GM23248 (cell line): ENCODE measurements at places on chromosomes 7 and 10. TPM values are rescaled to one million over a fixed set of nuclear protein-coding genes. Genes with fewer than 3 reads are reported as not detected.

GRCh38 chr7:47225387-47226131 lies 356.4 kb downstream of the TNS3 start:
- no peaks in the 10 kb centered on the region for H3K36me3 ChIP-seq
- peak; percentile 58 for DNase-seq
- H3K4me3 ChIP-seq = no peak overlapping the region
- peaks cover 33% of the 10 kb centered on the region for H3K4me1 ChIP-seq

GRCh38 chr7:143929224-143929920 lies 5.7 kb upstream of the OR2F2 start:
- peaks cover 28% of the 10 kb centered on the region for H3K4me1 ChIP-seq
- H3K27me3 ChIP-seq = no peaks in the 10 kb centered on the region
- peak; percentile 55 for DNase-seq
- no peak overlapping the region for H3K4me3 ChIP-seq
- H3K36me3 ChIP-seq = no peaks in the 10 kb centered on the region

- no peaks in the 10 kb centered on the region for H3K4me1 ChIP-seq
- no peak for DNase-seq
- H3K27ac ChIP-seq = no peak overlapping the region
- no peaks in the 10 kb centered on the region for H3K27me3 ChIP-seq
- no peaks in the 10 kb centered on the region for H3K36me3 ChIP-seq
- H3K4me3 ChIP-seq = no peak overlapping the region
Observed at GRCh38 chr10:1488970-1489548, 248.3 kb downstream of the ADARB2 start.

GRCh38 chr10:11894381-11895107 lies 71.4 kb downstream of the PROSER2 start:
- no peaks in the 10 kb centered on the region for H3K36me3 ChIP-seq
- no peak for DNase-seq
- H3K4me3 ChIP-seq = no peak overlapping the region
- no peak overlapping the region for H3K27ac ChIP-seq
- H3K27me3 ChIP-seq = no peaks in the 10 kb centered on the region

- peaks cover 1% of the 10 kb centered on the region; the same call in 1 of the 2 replicates for H3K4me1 ChIP-seq
- peak overlapping the region; percentile 83 for H3K4me3 ChIP-seq
- no peaks in the 10 kb centered on the region for H3K27me3 ChIP-seq
- no peak overlapping the region for H3K27ac ChIP-seq
- no peaks in the 10 kb centered on the region for H3K36me3 ChIP-seq
- DNase-seq = no peak
Observed at GRCh38 chr7:129824291-129825208, 128.2 kb downstream of the UBE2H start.

DNA sequence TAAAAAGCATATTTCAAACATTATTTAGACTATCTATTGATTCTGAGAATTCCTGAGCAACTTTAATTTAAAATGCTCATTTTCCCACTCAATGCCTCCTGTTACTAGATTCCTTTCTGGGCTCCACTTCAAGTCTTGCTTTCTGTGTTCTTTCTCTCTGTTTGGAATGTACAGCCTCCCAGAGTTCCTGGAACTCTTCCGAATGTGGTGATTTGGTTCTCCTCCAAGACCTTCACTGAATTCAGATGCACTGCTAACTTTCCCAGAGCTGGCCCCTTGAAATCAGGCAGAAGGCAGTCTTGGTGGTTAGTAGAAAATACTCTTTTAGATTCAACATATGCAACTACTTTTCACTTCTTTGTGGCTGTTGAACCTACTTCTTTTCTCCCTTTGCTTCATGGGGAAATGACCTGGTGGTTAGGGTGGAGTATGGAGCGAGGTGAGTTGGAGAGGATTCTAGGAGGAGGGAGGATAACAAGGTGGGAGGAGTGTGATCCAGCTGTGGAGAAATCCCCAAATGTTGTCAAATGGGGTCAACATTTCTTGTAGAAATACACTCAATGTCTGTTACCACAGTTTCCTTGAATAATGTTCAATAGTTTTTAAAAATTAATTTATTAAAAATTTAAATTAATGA lies 27.9 kb upstream of the CCDC7 start:
- H3K36me3 ChIP-seq = no peaks in the 10 kb centered on the region
- H3K27me3 ChIP-seq = no peaks in the 10 kb centered on the region
- peak overlapping the region; percentile 44 for H3K27ac ChIP-seq
- peak; percentile 77 for DNase-seq
- H3K4me1 ChIP-seq = peaks cover 22% of the 10 kb centered on the region

DNA sequence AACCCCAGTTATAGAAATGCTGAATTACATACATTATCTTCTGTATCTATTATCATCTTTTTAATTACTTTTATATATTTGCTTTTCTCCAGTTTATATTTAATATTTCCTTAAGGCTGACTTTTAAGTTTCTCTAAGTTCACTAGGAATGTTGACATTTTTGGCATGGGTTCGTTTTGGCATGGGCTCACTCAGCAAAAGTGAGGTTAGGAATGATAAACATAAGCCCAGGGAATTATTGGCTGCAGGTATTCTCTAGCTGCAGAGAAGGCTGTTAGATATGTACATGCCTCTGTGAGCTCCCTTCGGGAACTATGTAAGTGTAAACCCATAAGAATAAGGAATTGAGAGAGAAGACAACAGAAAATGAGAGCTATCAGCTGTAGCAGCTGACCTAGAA lies 63.6 kb upstream of the RAB18 start:
- no peak for DNase-seq
- H3K36me3 ChIP-seq = no peaks in the 10 kb centered on the region
- H3K4me3 ChIP-seq = no peak overlapping the region
- no peaks in the 10 kb centered on the region for H3K4me1 ChIP-seq
- no peaks in the 10 kb centered on the region for H3K27me3 ChIP-seq
- no peak overlapping the region for H3K27ac ChIP-seq

DNA sequence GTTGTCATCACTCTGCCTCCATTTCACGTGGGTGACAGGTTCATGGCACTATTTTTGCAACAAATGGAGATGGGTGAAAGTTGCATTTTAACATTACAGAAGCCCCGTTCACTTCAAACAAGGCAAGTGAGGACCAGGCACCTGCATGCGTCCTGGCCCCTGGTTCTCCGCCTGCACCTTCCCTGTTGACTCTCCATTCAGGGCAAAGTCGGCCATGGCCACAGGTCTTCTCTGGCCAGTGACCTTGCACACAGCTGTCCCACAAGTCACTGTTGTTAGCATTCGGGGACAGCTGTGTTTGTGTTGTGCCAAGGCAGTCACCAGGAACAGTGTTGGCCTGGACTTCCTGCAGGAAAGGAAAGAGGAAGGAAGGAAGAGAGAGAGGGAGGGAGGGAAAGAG lies 554.9 kb downstream of the TCERG1L start:
- H3K36me3 ChIP-seq = no peaks in the 10 kb centered on the region
- no peaks in the 10 kb centered on the region for H3K4me1 ChIP-seq
- no peak overlapping the region for H3K4me3 ChIP-seq
- H3K27ac ChIP-seq = no peak overlapping the region

- no peak overlapping the region for H3K27ac ChIP-seq
- H3K36me3 ChIP-seq = no peaks in the 10 kb centered on the region
- peak; percentile 3 for DNase-seq
- H3K4me1 ChIP-seq = no peaks in the 10 kb centered on the region
- H3K4me3 ChIP-seq = no peak overlapping the region
- no peaks in the 10 kb centered on the region for H3K27me3 ChIP-seq
Observed at GRCh38 chr7:104625956-104626355, 297.6 kb downstream of the LHFPL3 start.

The OPN4 gene
- total RNA-seq = not detected in 2 replicates

The NRP1 gene
- 134 and 152 TPM in 2 replicates for total RNA-seq

DNA sequence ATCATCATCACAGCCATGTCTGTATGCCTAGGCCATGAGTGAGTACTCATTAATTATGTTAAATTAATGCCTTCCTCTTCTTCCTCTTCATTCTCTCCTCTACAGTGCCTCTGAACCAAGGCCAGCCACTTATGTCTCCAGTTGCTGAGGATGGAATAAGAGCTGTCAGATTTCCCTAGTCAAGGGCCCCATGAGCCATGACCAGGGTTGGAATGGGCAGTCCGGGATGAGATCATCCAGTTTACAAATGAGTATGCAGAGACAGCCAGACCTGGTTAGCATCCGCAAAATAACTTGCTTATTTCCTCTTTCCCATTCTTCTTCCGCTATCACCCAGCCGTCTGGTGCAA lies 342.7 kb downstream of the GRID1 start:
- no peaks in the 10 kb centered on the region for H3K36me3 ChIP-seq
- no peak overlapping the region for H3K4me3 ChIP-seq
- no peaks in the 10 kb centered on the region for H3K27me3 ChIP-seq

The GNGT1 gene
- total RNA-seq = not detected in 2 replicates

DNA sequence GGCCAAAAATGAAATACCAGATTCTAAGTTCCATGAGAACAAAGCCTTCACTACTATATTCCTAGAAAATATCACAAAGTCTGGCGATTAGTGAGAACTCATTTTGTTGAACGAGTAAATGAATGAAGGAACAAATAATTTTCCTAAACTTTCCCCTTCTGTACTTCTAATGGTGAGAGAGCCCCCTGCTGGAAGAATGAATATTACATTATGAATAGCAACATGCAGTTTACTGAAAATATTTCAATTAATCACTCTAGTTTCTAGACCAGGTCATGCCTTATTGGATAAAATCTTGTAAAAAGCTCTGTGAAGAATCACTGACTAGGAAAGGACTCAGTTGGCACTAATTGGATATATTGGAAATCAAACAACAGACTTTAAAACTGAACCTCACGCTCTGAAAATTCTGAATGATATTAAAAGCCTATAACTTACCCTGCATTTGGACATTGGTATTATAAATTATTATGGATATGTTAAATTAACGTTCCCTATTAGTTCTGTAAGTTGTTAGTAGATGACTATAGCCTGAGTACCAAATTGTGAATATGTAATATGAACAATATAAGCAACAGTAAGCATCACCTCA lies 32.4 kb upstream of the MTPN start:
- no peak overlapping the region for H3K27ac ChIP-seq
- H3K36me3 ChIP-seq = no peaks in the 10 kb centered on the region
- H3K4me3 ChIP-seq = no peak overlapping the region

DNA sequence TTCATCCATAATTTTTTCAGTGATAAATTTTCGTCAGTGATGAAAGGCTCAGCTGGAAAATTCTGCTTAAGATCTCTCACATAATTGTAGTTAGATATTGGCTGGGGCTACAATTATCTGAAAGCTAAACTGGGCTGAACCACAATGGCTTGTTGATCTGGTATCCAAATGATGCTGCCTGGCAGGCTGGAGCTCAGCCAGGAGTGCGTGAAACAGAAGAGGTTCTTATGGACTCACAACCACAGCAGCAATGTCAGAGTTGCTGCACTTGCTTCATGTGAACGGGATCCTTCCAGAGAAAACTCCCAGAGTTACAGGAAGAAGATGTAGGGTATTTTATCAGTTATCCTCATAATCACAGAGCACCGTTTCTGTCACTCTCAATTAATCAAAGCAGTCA lies 533.2 kb upstream of the POM121L12 start:
- H3K27ac ChIP-seq = no peak overlapping the region
- no peaks in the 10 kb centered on the region for H3K4me1 ChIP-seq
- H3K36me3 ChIP-seq = no peaks in the 10 kb centered on the region
- no peak for DNase-seq
- no peaks in the 10 kb centered on the region for H3K27me3 ChIP-seq
- no peak overlapping the region for H3K4me3 ChIP-seq

DNA sequence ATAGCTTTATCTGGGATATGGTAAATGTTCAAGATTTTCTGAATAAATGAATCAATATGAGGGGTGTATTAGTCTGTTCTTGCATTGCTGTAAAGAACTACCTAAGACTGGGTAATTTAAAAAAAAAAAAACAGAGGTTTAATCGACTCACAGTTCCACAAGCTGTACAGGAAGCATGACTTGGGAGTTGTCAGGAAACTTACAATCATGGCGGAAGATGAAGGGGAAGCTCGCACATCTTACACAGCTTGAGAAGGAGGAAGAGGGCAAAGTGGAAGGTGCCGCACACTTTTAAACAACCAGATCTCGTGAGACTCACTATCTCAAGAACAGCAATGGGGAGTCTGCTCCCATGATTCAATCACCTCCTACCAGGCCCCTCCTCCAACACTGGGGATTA lies 32.5 kb upstream of the OTUD1 start:
- no peaks in the 10 kb centered on the region for H3K36me3 ChIP-seq
- DNase-seq = no peak
- no peak overlapping the region for H3K27ac ChIP-seq
- H3K27me3 ChIP-seq = no peaks in the 10 kb centered on the region
- H3K4me3 ChIP-seq = no peak overlapping the region
- H3K4me1 ChIP-seq = peaks cover 11% of the 10 kb centered on the region

The RNF32 gene
- 1.1 TPM in 2 replicates for total RNA-seq

GRCh38 chr10:102195296-102195870 lies 30.7 kb upstream of the ELOVL3 start:
- H3K36me3 ChIP-seq = no peaks in the 10 kb centered on the region
- H3K27ac ChIP-seq = no peak overlapping the region
- H3K4me1 ChIP-seq = no peaks in the 10 kb centered on the region
- peak; percentile 33 for DNase-seq
- no peaks in the 10 kb centered on the region for H3K27me3 ChIP-seq

GRCh38 chr7:102079140-102080018 lies 207.3 kb upstream of the SH2B2 start:
- no peaks in the 10 kb centered on the region for H3K4me1 ChIP-seq
- DNase-seq = no peak
- H3K27ac ChIP-seq = no peak overlapping the region
- no peaks in the 10 kb centered on the region for H3K27me3 ChIP-seq
- peaks cover 7% of the 10 kb centered on the region; the same call in 1 of the 2 replicates for H3K36me3 ChIP-seq

The TMEM229A gene
- total RNA-seq = not detected in 2 replicates

The GIMAP2 gene
- 0.13 TPM in 1 of 2 replicates, not detected in the other for total RNA-seq

The ATOH7 gene
- total RNA-seq = not detected in 2 replicates

DNA sequence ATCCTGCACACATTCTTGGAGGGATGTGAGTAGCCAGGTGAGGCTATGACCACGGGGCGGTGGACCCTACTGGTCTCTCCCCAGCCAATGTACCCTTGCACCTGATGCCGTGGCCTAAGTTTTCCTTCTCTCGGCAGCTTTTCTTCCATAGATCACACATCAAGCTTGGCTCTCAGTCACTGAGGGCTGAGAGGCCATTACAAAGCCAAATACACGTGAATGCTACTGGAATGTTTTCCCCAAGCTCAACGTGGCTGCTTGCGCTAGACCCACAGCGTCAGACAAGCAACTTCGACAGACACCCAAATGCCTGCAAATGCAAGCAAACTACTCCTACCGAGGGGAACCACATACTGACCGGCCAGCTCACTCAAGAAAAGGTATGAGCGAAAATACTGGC lies 83.1 kb downstream of the PRPF18 start:
- H3K27ac ChIP-seq = no peak overlapping the region
- DNase-seq = no peak
- H3K27me3 ChIP-seq = no peaks in the 10 kb centered on the region
- peaks cover 22% of the 10 kb centered on the region; the same call in 1 of the 2 replicates for H3K36me3 ChIP-seq

DNA sequence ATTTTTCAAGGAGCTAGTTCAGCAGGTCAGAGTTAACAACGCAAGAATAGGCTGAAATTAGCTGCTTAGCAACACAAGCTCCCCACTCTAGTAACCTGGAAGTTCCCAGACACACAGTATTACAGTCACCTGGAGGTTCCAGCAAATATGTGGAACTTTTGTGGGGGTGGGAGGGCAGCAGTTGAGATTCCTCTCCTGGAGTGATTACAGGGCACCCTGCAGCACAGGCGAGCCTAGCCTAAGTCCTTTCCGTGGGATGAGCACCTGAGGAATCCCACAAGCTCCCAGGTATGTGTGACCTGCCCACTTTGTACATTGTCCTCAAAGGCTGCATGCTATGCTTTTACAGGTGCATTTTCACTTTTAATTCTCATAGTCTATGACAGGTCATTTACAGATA lies 13.6 kb downstream of the TPK1 start:
- peaks cover 17% of the 10 kb centered on the region for H3K4me1 ChIP-seq
- H3K27ac ChIP-seq = no peak overlapping the region
- H3K4me3 ChIP-seq = no peak overlapping the region
- no peaks in the 10 kb centered on the region for H3K27me3 ChIP-seq

- H3K27ac ChIP-seq = no peak overlapping the region
- no peak overlapping the region for H3K4me3 ChIP-seq
- H3K4me1 ChIP-seq = peaks cover 6% of the 10 kb centered on the region; the same call in 1 of the 2 replicates
Observed at GRCh38 chr10:47101196-47101595, 190.0 kb downstream of the PTPN20 start.

The NYAP1 gene
- total RNA-seq = not detected in 2 replicates
